ENCODE measurements at places on chromosomes 6 and 20.

GRCh38 chr6:38261626-38262025, 378.1 kb downstream of the BTBD9 start:
- no peak for DNase-seq

DNA sequence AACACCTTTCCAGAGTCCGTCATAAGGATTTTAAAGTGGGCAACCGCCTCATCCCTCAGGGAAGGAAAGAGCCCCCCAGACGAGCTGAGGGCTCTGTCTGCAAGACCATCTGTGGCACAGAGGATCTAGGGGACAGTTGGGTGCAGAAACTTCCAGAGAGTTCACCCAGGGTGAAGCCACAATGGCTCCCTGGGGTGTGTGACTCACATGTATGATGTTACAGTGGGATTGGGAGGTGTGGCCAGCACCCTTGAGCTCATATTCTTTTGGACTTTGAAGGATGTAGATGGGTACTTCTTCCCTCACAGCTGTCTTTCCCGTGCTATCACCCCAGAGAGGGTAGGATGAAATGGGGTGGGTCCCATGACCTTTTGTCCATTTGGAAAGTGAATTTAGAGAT, 95.5 kb downstream of the NCR2 start:
- no peak for DNase-seq

DNA sequence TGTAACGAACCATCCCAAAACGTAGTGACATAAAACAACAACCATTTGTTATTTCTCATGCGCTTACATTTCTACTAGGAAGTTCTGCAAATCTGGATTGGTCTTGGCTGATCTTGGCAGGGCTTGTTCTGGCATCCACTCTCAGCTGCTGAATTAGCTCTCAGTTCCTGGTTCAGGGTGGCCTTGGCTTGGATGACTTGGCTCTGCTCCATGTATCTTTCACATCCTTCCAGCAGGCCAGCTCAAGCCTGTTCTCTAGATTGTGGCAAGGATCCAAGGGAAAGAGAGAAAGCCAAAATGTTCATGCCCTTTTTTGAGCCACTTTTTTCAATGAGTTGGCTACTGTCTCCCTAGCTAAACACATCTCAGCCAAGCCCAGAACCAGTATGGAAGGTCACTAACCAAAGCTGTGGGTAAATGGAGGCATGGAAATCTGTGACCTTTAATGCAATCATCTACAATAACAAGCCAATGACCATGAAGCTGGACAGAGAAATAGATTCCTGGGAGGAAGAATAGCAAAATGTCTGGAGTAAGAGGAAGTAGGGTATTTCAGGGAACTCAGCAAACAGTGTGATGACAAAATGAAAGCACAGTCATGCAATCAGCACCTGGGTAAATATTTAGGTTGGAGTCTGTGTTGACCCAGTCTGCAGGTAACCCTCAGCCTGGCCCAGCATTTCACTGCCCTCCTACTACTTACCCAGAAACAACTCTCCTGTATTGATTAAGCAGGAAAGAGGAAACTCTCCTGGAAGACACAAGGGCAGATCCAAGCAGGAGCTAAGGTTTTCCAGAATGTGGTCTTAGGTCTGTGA, 32.7 kb upstream of the SNAP25 start:
- no peak for DNase-seq

DNA sequence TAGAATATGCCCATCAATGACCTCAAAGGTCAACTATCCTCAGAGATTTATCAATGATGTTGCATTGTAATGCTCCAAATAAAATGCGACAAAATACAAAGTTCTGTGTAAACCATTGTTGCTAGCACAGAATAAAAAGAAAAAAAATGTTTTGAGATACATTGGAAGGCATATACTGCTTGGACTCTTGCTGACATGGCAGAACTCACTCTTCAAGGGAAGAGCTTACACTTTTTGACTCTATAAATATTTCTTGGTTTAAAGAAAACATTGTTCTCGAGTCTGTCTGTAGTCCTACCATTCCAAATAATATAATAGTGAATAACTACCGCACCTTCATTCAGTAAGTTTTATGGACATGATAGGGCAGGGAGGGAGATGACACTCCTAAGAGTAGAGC, 178.7 kb upstream of the RSPO3 start:
- DNase-seq = no peak

DNA sequence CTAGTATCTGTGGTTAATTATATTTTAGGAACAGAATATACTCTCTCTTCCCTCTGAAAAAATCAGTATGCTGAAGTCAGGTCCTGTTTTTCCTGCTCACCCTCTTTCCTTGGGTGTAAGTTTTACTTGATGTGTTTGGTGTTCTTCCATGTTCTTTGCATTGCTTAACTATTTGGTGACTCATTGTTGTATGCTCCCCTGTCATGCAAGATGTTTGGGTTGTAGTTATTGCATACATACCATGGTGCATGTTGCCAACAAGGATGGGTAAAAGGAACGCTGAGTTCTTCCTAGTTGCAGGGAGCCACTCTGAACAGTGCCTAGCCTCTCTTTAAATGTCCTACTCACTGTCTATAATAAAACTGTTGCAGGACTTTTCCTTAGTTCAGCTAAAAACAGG, 207.9 kb upstream of the LAMP5 start:
- DNase-seq = no peak

GRCh38 chr6:142481466-142481865, 179.7 kb downstream of the ADGRG6 start:
- no peak for DNase-seq

DNA sequence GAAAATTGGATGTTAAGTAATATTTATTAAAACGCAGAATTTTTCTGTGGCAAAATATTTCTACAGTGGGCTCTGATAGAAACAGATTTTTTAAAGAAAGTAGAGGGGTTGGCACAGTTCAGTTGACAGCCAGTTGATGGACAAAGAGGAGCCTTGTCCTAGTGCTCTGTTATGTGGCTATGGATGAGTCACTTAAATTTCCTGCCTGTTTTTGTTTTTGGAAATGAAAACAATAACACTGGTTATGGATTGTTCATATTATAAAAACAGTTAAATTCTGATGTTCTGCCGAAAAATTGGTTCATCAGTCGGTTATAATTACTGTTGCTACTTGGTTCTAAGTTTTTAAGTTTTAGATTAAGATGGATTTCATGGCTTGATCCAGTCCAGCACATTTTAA, 42.8 kb downstream of the MYO6 start:
- DNase-seq = no peak

DNA sequence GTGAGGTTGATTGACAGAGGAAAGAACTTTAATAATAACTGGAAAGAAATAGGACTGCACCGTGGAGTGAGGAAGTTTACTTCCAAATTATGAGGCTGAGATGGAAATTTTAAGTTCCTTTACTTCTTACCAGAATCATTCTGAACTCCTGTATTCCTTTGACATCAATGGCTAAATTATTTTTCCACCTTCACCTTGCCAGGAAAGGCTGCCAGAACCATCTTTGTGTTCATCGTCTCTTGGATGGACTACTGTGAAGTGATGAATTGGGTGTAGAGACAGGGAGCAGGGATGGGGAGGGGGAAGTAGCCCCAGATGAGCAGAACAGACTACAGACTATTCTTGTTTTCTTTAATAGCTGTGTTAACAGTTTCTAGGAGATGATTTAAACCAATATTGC, 102.1 kb upstream of the CEP162 start:
- no peak for DNase-seq

- DNase-seq = no peak
These were observed 73.4 kb upstream of the RAB32 start for GRCh38 chr6:146470091-146470770.

- no peak for DNase-seq
These were observed 70.1 kb downstream of the HECA start for GRCh38 chr6:139204978-139205377.

DNA sequence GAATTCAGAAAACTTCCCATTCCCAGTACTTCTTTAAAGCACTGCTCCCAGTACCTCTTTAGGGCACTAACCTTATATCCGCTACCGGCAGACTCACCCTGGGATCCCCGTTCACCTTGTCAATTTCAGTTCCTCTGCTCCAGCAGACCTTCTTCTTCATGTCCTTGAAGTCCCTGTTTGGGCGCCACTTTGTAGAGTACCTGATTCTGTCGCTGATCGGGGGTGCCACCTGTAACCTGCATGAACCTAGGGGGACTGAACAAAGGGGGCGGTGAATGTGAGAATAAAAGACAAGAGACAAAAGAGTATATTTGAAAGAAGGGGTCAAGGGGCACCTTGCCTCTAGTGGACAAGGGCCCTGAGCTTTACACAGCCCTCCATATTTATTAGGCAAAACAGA, 4.9 kb upstream of the GINS1 start:
- DNase-seq = no peak

GRCh38 chr6:9583753-9584352, 831.0 kb downstream of the TFAP2A start:
- no peak for DNase-seq

- no peak for DNase-seq
These were observed 17.3 kb downstream of the NAA20 start for GRCh38 chr20:20034486-20034885.

GRCh38 chr6:77133031-77133430, 330.3 kb downstream of the HTR1B start:
- no peak for DNase-seq

- no peak for DNase-seq
These were observed 39.3 kb downstream of the PCNA start for GRCh38 chr20:5080384-5080877.

- no peak for DNase-seq
These were observed 6.0 kb downstream of the SRC start for GRCh38 chr20:37351689-37352607.

DNA sequence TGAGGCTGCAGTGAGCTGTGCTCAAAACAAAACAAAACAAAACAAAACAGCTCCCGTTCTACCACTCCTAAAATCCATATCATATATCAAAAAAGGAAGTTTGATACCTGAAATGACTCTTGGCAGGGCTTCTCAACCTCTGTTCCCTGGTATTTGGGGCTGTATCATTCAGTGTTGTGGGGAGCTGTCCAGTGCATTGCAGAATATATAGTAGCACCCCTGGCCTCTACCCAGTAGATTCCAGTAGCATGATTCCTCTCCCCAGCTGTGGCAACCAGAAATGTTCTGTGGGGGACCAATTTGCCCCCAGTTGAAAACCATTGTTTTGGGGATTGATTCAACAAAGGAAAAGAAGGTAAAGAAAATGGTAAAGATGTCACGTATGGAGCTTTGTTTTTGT, 238.9 kb downstream of the PRL start:
- no peak for DNase-seq

- DNase-seq = no peak
These were observed 23.7 kb upstream of the TFAP2C start for GRCh38 chr20:56605261-56605996.

DNA sequence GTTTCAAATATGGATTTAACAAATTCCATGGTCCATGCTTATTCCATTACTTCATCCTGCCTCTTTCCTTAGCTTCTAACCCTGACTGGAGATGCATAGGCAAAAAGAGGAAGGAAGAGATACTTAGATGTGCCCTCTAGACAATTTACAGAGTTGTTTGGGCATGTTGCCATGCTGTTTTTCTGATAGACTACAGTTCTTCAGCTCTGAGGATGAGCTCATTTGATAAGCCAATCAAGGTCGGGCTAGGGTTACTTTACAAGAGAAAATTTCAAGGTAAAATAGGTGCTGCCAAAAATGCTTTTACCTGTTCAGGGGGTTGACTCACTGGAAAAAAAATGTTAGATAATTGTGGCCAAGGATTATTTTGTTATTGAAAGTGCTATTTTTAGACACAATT, 5.9 kb downstream of the HCRTR2 start:
- no peak for DNase-seq

- peak; percentile 99 for DNase-seq
These were observed at the start of gene MAPK14 for GRCh38 chr6:36027501-36028087. Gene MAPK14 (plus strand): TSS chr6:36027808. CDS start chr6:36028158, 350 bp downstream.

- no peak for DNase-seq
These were observed 170.4 kb downstream of the BCKDHB start for GRCh38 chr6:80276861-80277260.

DNA sequence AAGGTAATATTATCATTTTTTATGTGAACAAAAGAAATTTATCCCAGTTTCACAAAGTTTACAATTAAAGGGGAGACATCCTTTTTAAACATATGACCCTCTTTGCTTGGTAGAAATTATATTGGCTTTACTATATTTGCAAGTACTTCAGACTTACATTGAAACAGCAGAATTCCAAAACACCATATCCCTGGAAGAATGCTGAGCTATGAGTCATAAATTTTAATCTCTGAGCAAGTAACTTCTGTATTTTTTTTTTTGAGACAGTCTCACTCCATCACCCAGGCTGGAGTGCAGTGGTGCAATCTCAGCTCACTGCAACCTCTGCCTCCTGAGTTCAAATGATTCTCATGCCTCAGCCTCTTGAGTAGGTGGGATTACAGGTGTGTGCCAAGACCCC, 240.4 kb downstream of the TBC1D32 start:
- no peak for DNase-seq

DNA sequence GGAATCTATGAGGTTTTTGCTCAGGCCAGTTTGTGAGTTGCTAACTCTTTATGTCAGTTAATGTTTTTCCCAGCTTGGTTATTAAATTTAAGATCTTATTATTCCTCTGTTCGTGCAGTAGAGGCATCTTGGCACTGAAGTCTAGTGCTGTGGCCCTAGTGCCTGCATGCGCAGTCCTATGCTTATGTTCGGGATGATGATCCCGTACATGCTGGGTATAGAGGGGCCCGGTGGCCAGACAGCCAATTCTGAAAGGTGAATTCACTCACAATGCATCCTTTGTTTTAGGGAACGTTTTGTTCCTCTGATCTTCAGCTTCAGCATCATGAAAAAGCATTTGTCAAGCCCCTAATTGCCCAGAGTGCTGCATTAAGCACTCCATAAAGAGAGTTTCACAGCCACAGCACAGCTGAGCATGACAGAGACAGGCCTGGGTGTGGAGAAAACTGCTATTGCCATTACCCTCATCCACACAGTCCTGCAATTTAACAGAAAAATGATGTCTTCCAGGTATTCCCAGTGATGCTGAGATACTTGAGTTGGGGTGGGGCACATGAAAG, 39.8 kb upstream of the BACH2 start:
- no peak for DNase-seq

- DNase-seq = no peak
These were observed 29.0 kb downstream of the MYLIP start for GRCh38 chr6:16157909-16158308.

DNA sequence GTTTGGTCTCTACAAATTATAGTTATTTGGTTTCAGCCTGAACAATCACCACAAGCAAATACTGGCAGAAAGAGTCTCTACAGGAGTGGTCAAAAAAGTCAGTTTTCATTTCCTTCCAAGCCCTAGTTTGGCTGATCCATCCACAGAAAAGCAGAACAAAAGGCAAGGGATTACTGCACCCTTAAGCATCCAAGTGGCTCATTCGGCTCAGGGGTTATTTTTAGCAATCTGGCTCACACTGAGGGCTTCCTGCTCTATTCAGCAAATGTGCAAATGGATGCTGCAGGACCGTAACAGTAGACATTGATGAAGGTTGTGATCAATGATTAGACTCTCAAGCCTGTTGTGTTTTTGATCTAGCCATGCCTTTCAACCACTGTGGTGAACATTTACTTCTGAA, 62.2 kb upstream of the FABP7 start:
- DNase-seq = no peak

- no peak for DNase-seq
These were observed 445.1 kb upstream of the JAG1 start for GRCh38 chr20:11118802-11119380.
